Stimulated activated CD8-positive, alpha-beta memory T cell treated with anti-CD3 and anti-CD28 coated beads, Interleukin-7, amount 100 ng/mL, for 1 hour (primary cell): ENCODE measurements at places on chromosomes 13 and 19.
A peak's percentile ranks its signal among the peaks of the same experiment; 100 is the strongest.

GRCh38 chr13:45122941-45123340, 2.6 kb downstream of the GTF2F2 start:
- no peak for DNase-seq

GRCh38 chr13:59666504-59666903, 497.2 kb downstream of the DIAPH3 start:
- DNase-seq: no peak

DNA sequence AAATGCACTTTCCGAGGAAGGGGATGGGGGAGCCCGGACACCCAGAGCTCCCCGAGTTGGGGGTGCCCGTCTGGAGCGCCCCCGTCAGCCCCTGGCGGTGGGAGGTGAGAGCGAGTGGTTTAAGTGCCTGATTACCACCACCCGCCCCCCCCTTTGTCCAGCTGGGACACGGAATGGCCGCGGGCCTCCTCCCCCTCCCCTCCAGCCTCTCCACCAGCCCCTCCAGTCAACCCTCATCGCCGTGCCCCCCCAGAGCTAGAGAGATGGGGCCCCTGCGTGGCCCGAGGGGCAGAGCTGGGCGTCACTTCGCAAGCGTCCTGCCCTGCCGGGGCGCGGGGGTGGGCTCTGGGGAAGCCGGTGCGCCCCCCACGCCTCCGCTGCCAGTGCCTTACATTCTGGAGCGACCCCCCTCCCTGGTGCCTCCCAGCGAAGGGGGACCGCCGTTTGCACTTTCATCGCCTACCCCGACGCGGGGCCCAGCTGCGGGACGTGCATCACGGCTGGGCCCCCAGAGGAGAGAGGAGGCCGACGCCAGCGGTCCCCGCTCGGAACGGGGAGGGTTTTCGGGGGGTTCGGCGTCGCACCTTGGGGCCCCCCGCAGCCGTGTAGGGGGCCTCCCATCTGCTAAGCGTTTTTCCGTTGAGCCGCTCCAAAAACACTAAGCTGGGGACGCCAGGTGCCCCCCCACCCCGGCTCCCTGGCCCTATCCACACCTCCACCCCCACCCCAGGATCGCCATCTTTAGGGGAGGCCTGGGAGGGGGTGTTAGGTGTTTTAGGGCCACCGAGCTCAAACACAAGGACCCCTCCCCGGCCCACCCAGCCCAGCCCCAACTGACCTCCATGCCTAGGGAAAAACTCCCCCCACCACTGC, 16.4 kb downstream of the SMIM24 start:
- DNase-seq: no peak

- no peak for DNase-seq
Observed at GRCh38 chr19:20969498-20969897, 46.4 kb downstream of the ZNF85 start.

GRCh38 chr13:40231311-40231710, 435.1 kb downstream of the FOXO1 start:
- no peak for DNase-seq

DNA sequence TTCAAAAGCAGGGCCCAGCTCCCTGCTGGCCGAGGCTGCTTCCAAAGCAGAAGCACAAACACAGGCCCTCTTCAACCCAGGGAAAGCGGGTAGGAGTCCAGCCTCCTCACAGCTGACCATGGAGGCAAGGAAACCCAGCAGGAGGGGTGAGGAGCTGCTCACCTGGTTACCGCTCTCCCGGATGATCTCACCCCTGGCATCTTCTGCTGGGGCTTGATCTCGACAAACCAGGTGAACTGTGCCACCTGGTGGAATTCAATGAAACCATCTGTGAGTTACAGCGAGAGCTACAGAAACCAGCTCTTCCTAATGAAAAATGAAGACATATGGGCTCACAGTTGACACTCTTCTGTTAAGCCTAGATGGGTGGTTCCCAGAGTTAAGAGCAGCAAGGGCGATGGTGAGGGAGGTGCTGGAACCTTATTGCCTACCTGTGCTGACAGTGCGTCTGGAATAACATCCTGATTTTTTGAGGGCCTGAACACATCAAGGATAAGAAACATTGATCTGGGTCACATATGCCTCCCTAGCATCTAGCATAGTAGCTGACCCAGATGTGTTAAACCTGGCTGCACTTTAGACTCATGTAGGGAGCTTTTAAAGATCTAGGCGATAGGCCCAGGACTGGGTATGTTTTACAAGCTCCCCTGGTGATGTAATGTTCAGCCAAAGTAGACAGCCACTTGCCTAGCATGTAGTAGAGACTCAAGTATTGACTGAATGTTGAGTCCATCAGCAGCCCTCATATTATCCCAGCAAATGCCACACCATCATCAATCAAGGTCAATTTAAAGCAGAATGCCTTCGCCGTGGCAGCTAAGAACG, 6.1 kb downstream of the DHRS12 start:
- no peak for DNase-seq

- no peak for DNase-seq
Observed at GRCh38 chr19:29006057-29006735, 206.8 kb downstream of the UQCRFS1 start.

DNA sequence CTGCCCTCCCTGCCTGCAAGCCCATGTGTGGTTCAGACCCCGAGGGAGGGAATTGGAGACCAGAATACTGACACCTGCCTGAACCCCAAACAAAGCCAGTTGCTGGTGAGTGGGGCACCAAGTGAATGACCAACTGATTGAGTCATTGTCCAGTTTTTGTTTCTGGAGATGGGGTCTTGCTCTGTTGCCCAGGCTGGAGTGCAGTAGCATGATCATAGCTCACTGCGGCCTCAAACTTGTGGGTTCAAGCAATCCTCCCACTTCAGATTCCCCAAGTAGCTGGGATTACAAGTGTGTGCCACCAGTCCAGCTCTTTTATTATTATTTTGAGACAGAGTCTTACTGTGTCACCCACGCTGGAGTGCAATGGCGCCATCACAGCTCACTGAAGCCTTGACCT, 4.0 kb downstream of the CCL25 start:
- no peak for DNase-seq

DNA sequence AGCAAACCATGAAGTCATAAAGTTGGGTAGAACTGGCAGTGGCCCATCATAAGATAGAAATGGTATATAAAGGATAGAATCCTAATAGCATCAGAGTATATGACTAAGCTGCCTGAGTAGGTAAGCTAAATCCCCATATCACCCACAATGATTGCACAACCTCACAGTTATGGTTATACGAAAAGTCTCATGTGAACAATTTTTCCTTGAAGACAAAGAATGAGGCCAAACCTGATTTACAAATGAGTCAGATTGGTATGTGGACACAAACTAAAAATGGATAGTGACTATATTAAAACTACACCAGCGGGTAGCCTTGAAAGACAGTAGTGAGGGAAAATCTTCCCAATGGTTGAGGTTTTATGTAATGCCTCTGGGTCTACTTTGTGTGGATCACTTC, 40.9 kb upstream of the UFM1 start:
- DNase-seq: no peak

DNA sequence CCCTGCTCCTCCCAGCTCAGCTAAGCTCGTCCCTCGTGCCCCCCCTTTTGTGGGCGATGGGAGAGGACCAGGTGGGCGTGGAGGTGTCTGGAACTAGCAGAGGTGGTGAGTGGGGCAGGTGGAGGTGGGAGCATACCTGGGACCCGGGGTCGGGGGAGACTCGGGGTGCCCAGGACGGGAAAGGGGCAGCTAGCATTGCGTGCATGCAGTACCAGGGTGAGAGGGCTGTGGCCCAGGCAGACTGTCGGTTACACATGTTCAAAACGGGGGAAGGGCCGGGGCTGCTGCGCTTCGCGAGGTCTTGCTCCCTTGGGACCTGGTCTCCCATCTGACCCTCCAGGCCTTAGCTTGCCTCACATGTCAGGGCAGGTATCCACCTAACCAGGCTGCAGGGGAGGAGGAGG, 9.1 kb downstream of the TLE5 start:
- DNase-seq: no peak

DNA sequence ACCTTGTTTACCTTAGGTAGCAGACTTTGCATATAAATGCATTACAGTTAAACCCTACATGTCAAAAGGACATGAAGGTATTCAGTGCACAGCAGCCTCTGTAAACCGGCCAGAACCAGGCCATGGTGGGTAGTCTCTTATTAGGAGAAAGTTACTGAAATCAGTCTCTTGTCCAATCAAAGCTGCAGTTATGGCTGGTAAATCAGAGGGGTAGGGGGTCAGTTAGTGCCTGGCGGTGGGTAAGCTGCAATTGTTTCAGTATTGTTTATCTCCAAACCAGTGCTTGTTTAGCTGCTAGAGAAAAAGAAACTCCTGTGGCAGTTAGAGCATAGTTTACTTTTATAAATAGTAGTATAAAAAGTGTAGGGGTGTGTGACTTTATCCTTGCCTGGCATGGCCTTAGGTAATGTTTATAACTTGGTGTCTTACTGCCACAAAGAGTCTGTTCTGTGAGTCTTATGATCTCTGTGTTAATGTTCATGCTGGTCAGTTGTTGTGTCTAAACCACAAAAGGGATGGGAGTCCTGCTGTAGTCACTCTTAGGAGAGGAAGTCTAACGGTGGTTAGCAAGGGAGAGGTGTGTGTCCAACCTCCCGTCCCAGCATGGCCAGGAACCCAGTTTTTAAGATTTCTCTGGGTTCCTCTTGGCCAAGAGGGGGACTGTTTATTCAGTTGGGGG, 28.0 kb downstream of the CHST8 start:
- no peak for DNase-seq

DNA sequence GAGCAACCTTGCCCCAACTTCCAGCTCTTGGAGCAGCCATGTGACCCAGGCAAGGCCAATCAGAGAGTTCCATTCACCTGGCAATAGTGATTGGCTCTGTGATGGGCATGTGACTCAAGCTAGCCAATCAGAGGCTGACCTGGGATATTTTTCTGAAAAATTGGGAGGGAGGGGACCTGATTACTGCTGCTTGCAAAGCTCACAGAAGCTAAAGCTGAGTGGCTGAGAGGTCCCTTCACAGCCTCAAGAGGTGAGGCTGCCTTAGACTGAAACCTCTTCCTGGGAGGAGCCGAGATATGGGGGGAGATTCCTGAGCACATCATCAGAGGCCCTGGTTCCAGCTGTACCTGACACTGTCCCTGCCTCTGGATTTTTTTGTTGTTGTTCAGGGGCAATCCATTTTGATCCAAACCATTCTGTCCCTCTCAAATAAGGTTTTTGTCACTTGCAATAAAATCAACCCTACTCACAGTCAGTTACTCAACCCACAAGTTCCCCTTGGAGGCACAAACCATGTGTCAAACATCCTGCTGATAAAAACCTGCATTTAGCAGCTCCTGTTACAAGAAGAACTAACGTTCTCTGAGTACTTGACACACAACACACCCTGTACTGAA, 4.8 kb downstream of the CIB3 start:
- no peak for DNase-seq

DNA sequence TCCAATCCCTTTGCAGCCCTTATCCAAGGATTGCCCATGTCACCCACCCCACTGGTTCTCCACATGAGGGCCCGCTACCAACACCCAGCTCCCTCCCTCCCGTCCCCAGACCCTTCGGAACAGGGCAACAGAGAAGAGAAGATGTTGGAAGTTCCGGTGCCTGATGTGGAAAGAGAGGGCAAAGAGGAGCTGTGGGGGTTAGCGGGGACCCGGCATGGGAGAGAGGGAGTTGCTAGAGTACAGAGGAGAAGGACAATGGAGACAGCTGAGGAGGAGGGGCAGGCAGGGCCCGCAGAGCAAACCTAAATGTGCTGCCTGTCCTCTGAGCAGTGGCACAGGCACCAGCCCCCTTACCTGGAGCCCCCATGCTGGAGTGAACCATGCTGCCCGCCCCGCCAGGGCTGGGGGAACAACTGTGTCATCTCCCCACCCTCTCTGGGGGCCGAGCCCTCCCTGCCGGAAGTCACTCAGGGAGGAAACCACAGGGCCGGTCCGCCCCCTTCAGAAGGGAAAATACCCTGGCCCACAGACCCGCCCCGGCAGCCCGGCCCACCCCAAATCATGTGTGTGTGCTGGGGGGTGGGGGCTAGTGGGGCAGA, at the start of gene POU2F2:
POU2F2 (minus strand) TSS at position 417 of the 599 bp plus-strand sequence; CDS start at position 382, 35 bp downstream.
- peak; percentile 78 for DNase-seq

GRCh38 chr13:40109351-40109844, 453.9 kb downstream of the COG6 start:
- no peak for DNase-seq
